ENCODE measurements at places on chromosomes 16 and 17.

- peak; percentile 71 for DNase-seq
Measured at GRCh38 chr17:48335858-48336500, 94.0 kb downstream of the SKAP1 start.

DNA sequence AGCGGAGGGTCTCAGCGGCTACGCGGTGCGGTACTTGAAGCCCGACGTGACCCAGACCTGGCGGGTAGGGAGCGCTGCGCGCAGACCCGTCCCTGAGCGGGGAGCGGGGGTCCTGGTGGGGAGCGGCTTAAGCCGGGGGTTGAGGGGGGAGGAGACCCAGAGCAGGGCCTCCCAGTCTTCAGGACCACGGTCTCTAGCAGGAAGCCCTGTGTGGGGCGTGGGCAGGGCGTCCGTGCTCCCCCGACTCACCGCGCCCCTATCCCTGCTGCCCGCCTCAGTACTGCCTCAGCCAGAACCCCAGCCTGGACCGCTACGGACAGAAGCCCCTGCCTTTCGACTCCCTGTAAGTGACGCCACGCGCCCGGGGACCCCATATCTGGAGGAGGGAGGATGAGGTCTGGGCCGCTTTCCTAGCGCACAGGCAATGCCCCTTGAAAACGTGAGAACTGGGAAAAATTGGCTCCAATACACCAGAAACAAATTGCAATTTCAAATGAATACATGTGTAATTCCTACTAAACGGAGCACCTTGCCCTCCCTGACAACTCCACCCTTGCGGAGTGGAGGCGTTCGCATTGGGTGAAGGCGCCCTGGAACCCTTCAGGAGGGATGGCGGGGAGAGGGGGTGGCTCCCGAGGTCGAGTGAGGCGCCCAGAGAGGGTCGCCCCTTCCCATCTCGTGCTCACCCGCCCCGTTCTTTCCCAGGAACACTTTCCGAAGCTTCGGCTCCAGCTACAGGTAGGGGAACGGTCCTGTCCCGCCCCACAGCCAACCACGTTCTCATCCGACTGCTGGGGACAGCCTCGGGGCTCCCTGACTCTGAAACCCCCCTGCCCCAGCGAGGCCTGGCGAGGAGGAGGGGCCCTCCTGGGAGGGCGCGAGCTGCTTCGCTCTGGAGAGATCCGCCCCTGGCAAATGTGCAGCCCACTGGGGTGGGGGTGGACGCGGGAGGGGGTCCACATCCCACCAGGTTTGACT, 14.6 kb upstream of the CNGB1 start:
- no peak for DNase-seq

GRCh38 chr17:65637786-65638185, 76.3 kb upstream of the AXIN2 start:
- DNase-seq = no peak

GRCh38 chr17:58210922-58211321, 8.1 kb downstream of the MKS1 start:
- DNase-seq = no peak

GRCh38 chr17:226108-227077, 44.9 kb upstream of the DOC2B start:
- DNase-seq = no peak

DNA sequence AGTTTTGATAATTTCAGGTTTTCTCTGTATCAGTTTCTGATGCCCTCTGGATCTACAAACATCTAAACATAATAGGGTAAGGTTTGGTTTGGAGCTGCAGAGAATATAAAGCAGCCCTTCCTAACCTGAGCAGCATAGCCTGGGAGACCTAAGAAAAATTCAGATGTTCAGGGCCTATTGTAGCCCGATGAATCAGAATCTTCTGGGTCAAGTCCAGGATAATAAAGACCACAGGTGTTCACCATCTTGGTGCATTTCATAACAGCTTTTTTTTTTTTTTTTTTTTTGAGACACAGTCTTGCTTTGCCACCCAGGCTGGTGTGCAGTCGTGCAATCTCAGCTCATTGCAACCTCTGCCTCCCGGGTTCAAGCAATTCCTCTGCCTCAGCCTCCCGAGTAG, 19.7 kb upstream of the ARHGAP17 start:
- peak; percentile 46 for DNase-seq

DNA sequence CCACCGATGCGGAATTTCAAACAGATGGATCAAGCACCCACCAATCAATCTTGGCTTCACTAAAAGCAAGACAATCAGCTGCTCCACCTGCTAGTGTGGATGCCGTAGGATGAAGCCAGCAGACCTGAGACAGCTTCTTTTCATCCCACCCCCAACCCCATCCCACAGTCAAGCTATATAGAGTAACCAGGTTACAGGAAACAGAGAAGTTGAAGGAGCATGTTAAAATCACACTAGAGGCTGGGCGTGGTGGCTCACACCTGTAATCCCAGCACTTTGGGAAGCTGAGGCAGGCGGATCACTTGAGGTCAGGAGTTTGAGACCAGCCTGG, 37.7 kb downstream of the CMTM4 start:
- DNase-seq = no peak

DNA sequence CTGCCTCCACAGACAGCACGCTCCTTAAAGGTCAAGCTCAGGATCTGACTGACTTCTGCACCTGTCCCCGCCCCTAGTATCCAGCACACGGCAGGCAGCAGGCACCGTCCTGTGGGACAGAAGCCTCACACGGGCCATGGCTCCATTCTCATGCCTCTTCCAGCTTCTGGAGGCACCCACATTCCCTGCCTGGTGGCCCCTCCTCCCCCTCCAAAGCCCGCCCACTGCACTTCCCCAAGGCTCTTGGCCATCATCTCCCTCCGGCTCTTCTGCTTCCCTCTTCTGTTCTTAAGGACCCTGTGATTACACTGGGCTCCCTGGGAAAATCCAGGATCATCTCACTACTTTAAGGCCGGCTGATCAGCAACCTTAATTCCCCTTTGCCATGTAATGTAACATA, 3.5 kb downstream of the CANT1 start:
- DNase-seq = no peak

GRCh38 chr16:9351841-9352434, 260.5 kb downstream of the HAPSTR1 start:
- no peak for DNase-seq

DNA sequence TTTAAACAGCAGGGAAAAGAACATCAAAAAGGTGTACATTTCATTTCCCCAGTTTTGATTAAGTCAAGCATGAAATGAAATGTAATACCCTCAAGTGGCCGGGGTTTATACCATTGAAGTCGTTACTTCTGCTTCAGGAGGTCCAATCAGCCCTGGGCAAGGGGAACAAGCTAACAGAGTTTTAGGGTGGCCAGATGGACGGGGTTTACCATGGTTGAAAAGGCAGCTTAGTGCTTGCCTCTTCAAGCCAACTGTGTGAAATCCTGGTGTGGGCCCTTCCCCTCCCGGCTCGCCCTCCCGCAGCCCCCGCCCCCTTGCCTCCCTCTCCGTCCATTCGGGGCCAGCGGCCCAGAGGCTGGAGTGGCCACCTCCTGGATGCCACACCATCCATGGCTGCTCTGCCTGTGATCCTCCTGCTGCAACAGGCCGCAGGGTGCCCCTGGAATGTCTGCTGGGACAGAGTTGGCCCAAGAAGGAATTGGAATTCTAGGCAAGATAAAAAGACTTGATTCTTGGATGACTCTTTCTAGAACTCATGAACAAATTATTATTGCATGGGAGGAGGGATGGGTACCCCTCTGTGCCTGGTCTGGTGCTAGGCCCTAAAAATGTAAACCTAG, 296.2 kb upstream of the IRX3 start:
- no peak for DNase-seq

DNA sequence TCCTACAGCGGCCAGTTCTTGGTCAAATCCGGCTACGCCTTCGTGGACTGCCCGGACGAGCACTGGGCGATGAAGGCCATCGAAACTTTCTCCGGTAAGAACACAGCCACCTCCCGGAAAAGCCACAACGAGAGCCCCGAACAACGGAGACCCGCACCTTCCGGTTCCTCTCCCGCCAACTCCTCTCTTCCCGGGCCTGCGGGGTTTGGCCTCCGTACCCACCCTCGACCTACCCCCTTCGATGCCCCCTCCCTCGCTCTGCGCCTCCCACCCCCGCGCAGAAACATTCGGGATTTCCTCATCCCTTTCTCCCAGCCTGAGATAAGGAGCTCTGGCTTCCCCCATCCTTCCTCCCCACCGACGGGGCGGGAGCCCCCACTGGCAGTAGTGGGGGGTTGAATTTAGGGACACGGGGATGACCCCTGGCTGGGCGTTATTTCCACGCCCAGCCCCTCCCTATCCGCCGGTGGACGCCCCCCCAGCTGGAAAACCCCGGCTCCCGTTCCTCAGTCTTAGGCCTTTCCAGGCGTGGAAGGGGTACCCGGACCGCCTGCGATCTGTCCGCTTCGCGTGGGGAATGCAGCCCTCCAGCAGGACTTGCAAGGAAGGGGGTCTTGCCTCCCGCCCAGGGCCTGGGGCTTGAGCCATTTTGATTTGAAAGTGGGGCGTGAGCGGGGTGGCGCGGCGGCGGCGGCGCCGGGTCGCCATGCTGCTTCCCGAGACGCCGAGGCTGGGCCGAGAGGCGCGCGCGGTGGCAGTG, 822 bp downstream of the IGF2BP1 start:
- DNase-seq = no peak

DNA sequence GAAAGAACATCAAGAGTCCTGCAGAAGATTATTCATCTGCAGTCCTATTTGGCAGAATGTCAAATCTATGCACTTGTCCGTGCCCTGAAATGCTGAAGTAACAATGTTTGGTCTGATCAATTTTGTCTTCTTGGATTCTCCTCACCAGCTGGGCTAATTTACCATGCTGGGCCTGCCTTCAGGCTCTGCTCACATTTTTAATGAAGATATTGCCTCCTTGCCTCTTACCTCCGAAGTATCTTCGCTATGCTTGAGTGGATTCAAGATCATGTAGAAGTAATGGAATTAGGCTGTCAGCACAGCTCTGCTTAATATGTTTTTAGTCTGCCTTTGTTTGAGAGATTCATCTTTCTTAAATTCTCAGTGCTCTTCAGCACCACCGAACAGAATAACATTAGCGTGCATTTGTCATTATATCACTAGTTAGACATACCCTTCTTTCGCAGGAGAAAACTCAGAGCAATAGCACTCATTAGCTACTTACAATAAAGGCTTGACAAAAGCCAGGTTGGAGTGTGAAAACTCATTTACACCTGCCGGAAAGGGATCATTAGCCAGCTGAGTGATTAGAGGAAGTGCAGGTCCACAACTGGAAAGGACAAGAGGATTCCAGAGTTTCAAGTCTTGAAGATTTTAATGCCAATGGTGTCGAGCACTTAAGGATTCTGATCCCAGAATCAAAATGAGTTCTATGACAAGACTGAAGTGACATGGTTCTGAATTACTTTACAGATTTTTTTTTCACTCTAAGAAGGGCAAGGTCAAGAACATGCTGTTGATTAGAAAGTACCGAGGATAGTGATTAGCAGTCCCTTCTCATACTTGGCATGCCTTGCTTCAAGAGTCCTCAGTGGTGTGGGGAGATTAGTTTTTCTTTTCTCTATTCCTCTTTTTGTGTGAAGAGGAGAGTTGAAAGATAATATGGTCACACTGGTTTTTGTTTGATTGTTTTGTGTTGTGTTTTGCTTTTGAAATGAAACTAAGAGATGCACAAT, 405.6 kb upstream of the TOM1L1 start:
- no peak for DNase-seq

DNA sequence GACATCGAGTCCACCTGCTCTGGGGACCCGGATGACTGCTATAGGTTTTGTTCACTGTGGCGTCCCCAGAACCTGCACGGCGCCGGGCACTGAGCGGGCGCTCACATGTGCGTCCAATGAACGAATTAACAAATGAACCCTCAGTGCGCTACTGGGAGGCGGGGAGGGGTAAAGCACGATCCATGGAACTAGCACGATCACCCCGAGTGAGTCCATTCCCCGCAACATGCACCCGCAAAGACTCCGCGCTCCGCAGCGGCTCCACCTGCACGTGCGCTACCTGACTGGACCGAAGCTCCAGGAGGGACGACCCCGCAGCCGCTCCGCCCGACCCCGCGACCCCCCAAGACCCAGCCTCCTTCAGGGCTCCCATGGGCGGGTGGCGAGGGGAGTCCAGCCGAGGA, 491 bp downstream of the TRAP1 start:
- DNase-seq = no peak

DNA sequence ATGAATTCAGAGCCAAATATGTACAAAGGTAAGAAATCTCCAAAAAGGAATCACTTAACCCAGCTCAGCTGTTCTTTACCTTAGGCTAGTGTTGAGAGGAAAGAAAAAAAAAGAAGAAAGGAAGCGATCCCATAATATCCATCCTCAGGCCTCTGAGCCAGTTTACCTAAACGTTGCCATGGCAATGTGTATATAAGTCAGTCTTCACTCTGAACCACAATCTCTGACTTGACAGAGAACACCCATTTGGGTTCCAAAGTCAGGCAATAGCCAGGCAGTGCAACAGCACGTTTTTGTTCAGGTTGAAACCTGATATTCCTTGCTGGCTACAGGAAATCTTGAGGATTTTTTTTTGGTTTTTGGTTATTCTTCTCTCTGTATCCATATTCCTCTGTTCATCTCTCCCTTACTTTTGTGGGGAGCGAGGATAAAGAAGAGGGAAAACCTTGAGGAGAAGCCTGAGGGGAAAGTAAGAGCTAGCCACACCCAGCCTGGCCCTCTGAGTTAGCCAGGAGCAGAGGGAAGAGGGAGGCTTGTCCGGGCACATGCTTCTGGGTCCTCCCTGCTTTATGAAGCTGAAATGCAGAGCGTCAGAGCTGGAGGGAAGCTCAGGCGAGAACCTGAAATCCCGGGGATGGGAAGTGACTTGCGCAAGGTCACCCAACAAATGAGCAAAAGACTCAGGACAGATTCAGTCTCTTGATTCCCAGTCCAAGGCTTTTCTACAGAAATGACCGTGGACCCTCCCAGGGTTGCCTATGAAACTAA, 152.7 kb downstream of the SOX9 start:
- peak; percentile 25 for DNase-seq

GRCh38 chr16:87246269-87247065, 70.7 kb downstream of the C16orf95 start:
- DNase-seq = no peak

DNA sequence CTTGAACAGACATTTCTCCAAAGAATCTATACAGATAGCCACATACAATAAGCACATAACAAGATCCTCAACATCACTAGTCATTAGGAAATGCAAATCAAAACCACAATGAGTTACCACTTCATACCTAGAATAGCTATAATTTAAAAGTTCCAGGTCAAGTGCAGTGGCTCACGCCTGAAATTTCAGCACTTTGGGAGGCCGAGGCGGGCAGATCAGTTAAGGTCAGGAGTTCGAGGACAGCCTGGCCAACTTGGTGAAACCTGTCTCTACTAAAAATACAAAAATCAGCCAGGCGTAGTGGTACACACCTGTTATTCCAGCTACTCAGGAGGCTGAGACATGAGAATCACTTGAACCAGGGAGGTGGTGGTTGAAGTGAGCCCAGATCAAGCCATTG, 19.9 kb downstream of the RANBP10 start:
- no peak for DNase-seq

- DNase-seq = peak; percentile 76
Measured at GRCh38 chr16:69595127-69596036, 29.6 kb downstream of the NFAT5 start.

GRCh38 chr17:58245428-58246103, 7.2 kb downstream of the LPO start:
- peak; percentile 11 for DNase-seq

- DNase-seq = no peak
Measured at GRCh38 chr16:27800817-27801216, 250.9 kb downstream of the KATNIP start.

GRCh38 chr16:12245921-12246720, 269.6 kb downstream of the SNX29 start:
- no peak for DNase-seq

GRCh38 chr16:21183995-21184394, 25.5 kb downstream of the LDAF1 start:
- no peak for DNase-seq

- no peak for DNase-seq
Measured at GRCh38 chr17:80820331-80820730, 171.3 kb upstream of the CHMP6 start.
